ENCODE measurements at places on chromosomes 12 and 14.

DNA sequence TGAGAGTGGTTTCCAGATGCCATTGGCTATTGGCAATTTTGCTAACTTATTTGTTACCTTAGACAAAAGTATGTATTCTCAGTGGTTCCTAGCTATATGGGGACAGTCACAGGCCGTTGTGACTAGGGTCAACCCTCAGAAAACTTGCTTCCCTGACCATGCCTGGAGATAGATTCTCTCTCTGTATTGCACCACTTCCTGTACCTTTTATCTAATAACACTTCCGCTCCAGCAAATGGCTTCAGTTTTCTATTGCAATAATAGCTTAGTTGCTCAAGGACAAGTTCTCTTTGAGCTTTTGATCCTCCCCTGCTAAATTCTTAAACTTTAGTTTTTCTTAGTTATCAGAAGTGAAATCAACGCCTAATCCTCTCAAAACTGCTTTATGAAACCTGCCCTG lies 338.0 kb downstream of the RMST start:
- no peak for DNase-seq

- no peak for DNase-seq
Measured at GRCh38 chr12:29782871-29783772, 620 bp downstream of the TMTC1 start.

- no peak for DNase-seq
Measured at GRCh38 chr12:34400986-34401658, 378.8 kb downstream of the ALG10 start.

DNA sequence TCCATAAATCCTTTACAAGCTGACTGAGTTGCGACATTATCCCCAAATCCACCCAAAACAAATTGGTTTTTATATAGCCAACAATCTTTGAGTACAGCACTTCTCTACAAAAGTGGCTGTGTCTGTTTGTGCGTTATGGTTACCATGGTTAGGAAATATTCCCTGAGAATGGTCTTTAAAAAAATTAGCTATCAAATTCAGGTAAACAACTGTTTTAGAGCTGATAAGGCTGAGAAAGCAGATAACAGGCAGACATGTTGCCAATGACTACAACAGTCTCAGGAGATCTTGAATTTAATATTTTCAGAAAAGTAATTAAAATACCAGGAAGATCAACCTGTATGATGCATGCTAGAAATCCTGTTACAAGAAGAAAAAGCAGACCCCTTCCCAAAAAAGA lies 248.0 kb downstream of the RASSF9 start:
- no peak for DNase-seq

DNA sequence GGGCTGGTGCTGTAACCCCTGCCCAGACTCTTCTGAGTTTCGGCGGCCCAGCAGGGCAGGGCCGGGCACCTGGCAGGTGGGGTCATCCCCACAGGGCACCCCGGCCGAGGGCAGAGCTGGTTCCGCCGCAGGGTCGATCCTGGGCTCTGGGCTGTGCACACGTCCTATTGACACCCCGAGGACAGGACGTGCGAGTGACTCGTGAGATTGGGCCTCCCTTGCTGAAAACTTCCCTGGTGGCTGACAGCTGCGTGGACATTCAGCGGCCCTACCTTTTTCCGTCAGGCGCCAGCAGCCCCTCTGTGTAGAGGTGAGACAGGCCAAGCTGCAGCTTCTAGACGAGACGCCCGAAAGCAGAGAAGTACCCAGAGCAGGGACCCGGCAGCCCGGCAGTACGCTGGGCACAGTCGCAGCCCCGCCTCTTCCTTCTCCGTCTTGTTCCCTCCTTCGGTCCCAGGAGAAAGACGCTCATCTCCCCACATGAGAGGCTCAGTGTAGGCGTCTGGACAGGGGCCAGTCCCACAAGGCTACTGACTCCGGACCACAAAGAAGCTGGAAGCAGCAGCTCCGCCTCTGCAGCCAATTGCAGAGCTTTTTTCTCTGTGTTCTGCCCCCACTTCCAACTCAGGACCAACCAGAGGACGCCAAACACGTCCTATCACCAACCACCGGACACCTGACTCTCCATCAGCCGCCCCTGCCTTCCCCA lies at the start of gene LRCOL1:
LRCOL1 (minus strand) TSS at position 532 of the 709 bp plus-strand sequence. CDS start 4,331 bp downstream, outside the sequence.
- DNase-seq: no peak

GRCh38 chr14:104103446-104104075 lies 18.1 kb downstream of the ASPG start:
- no peak for DNase-seq

GRCh38 chr12:6963016-6963731 lies 7.3 kb downstream of the PHB2 start:
- no peak for DNase-seq

- DNase-seq: no peak
Measured at GRCh38 chr12:132163911-132164288, 19.6 kb downstream of the NOC4L start.

DNA sequence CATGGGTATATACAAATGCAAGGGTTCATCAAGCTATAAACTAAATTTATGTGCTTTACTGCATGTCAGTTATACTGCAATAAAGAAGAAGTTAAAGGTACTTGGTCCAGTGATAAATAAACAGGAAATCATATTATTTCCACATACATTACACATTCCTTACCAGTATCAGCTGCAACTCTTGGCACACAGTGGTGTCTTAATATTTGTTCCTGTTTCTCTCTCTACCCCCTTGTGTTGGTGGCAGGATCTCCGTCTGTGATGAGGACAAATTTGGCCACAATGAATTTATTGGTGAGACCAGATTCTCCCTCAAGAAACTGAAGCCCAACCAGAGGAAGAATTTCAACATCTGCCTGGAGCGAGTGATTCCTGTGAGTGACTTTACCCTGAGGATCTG lies 19.2 kb upstream of the OAS1 start:
- no peak for DNase-seq

DNA sequence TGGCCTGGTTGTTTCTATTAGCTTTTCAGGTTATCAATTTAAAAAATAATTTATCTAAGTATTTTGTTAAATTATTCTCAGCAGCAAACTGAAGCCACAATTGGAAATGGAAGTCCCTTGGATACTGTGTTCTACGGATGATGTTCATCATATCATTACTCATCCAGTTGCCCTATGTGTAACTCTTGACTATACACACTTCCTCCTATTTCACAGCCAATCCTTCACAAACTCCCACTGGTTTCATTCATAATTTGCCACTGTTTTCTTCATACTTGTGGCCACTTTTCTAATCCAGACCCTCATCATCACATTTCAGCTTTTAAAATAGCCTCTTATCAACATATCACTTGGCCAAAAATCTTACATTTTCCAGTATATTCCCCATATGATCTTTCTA lies 84.0 kb downstream of the CATSPERB start:
- DNase-seq: no peak

- no peak for DNase-seq
Measured at GRCh38 chr12:84738481-84738972, 174.1 kb downstream of the SLC6A15 start.

DNA sequence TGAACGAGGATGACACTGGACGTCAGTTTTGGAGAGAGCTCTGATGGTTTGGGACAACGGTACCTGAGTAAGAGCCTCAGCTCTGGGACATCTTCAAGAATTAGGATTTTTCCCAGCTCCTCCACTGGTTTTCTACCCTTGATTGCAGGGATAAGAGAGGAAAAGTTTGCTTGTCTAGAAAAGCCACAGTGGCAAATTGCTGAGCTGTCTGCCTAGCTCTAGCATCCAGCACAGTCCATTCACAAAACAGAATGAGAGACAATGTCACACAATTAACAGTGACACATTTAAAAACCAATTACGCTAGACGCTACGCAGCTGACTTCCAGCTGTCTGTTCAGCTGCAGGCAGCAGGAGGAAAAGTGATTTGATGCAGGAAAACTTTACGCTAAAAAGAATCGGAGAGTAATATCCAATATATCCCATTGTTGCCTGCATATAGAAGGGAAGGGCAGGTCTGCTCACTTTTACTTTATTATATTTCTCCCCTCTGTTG lies 168.1 kb upstream of the PRICKLE1 start:
- DNase-seq: no peak

- no peak for DNase-seq
Measured at GRCh38 chr12:93442411-93443340, 929 bp upstream of the UBE2N start.

- no peak for DNase-seq
Measured at GRCh38 chr14:90400904-90401561, 4.2 kb downstream of the CALM1 start.

GRCh38 chr12:103994235-103994634 lies 28.6 kb downstream of the TDG start:
- DNase-seq: no peak

- no peak for DNase-seq
Measured at GRCh38 chr12:109393437-109394345, 46.0 kb downstream of the MYO1H start.

GRCh38 chr12:93756288-93756687 lies 79.1 kb downstream of the CRADD start:
- DNase-seq: no peak

Measured in stimulated activated CD4-positive, alpha-beta T cell treated with anti-CD3 and anti-CD28 coated beads, Interleukin-4, amount 100 ng/mL, for 48 hours (primary cell).